SK-N-DZ (cell line): ENCODE measurements at places on chromosomes 2 and 18.
A peak's percentile ranks its signal among the peaks of the same experiment; 100 is the strongest.

GRCh38 chr2:174058026-174058425 is 92.9 kb upstream of the SP3 start:
- no peak for DNase-seq

GRCh38 chr2:219775506-219775905 is 148.1 kb downstream of the SLC4A3 start:
- no peak for DNase-seq

GRCh38 chr18:38751211-38751610 is 1185.6 kb upstream of the CELF4 start:
- DNase-seq, result no peak

DNA sequence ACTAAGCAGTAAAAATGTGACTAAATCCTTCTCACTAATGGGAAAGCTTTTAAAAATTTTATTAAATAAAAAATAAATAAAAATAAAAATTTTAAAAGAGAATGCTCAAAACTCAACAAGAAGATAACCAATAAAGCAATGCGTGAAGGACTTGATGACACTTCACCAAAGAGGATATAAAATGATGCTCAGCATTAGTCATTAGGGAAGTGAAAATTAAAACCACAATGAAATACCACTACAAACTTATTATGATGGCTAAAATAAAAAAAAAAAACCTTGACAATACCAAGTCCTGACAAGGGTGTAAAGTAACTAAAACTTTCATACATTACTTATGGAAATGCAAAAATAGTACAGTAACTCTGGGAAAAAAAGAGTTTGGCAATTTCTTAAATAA is 3.3 kb upstream of the WDR75 start:
- no peak for DNase-seq

GRCh38 chr18:61892683-61893308 is at the start of gene RNF152:
TSS of gene RNF152 (minus strand) at chr18:61893007. CDS start at chr18:61816463, 76,544 bp downstream.
- DNase-seq, result peak; percentile 65

DNA sequence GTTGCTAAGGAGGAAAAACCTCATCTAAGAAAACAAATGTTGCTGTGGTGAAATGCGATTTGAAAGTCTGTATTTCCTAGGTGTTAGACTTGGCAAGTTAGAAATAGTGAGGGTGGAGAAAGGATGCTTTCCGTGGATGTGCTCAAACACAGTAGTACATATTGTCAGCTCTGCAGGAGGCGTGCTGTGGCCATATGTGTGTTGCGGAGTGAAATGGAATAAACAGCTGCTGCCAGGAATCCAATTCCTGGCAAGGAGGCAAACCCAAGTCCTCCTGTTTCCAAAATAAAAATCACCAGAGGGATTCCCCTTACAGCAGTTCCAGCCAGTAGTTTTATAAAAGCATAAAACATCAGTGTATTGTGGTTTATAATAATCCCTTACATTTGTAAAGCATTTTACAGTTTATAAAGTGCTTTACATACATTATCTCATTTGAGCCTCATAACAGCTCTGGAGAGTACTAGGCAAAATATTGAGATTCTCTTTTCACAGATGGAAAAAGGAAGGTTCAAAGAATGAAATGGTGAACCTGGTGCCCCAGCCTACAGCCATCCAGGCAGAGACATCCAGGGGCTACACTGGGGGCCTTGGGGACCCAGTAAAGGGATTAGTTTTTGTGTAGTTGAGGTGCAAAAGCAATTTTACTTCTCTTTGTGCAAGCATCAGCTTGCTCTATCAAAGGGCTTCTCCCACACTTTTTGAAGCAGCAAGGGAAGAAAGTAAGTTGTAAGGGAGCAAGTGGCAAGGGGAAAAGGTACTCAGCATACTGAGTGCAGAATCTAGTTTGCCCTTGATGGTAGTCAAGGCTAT is 206.0 kb downstream of the AGPS start:
- DNase-seq, result no peak

GRCh38 chr2:191571163-191571769 is 106.7 kb upstream of the NABP1 start:
- DNase-seq, result no peak

- peak; percentile 11 for DNase-seq
Measured at GRCh38 chr2:64404002-64404731, 49.8 kb upstream of the LGALSL start.

DNA sequence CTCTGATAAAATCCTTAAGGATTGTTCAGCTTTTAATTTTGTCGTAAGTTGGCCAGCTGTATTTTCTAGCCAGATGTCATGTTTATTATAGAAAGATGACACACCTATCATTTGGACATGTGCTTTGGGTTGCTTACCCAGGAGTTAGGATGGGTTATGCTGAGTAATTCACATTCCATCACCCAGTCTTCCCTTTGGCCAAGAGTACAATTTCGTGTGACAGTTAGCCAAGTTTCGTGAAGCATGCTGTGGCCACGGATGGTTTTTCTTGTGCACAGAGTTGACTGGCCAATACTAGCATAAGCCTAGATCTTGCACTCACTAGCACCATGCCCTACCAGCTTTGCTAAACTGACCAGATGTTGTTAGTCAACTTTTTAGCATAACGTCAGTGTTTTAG is 5.8 kb downstream of the MAPRE3 start:
- DNase-seq, result no peak

GRCh38 chr2:67095121-67095520 is 302.0 kb upstream of the ETAA1 start:
- no peak for DNase-seq

GRCh38 chr2:217657252-217657651 is 345.5 kb downstream of the TNS1 start:
- DNase-seq, result peak; percentile 11

- DNase-seq, result peak; percentile 70
Measured at GRCh38 chr2:33033606-33034081, 86.9 kb downstream of the LTBP1 start.

DNA sequence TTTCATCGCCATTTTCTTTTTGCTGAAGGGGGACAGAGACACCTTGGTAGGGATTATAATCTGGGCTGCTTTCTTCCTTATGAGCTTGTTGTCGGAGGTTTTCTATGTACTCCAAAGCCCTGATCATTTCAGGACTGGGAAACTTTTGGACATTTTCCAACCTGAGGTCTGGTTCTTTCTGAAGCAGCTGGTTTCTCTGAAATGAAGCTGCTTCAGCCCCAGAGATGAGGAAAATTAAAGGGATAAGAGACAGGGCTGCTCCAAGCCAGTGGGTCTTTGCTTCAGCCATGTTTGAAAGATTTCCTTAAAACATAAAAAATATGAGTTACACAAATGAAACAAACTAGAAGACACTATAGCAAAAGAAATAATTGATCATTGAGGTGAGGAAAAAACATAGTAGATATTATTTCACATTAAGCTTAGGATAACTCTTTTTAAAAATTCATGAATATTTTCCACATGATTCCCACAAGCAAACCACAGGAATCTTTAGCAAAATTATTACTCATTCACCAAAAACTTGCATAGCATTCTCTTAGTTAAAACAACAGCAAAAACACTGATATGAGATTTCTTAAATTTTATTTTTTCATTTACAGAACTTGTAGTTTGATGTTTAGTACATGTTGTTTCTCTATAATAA is 3.0 kb downstream of the SCG2 start:
- no peak for DNase-seq

DNA sequence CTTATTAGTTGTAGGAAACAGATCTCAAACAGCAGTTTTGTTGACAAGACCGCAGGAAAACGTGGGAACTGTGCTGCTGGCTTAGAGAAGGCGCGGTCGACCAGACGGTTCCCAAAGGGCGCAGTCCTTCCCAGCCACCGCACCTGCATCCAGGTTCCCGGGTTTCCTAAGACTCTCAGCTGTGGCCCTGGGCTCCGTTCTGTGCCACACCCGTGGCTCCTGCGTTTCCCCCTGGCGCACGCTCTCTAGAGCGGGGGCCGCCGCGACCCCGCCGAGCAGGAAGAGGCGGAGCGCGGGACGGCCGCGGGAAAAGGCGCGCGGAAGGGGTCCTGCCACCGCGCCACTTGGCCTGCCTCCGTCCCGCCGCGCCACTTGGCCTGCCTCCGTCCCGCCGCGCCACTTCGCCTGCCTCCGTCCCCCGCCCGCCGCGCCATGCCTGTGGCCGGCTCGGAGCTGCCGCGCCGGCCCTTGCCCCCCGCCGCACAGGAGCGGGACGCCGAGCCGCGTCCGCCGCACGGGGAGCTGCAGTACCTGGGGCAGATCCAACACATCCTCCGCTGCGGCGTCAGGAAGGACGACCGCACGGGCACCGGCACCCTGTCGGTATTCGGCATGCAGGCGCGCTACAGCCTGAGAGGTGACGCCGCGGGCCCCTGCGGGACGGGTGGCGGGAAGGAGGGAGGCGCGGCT is at the start of gene TYMS:
TYMS (plus strand) TSS at position 343 of the 690 bp plus-strand sequence; CDS start at position 433, 90 bp downstream.
- peak; percentile 90 for DNase-seq

DNA sequence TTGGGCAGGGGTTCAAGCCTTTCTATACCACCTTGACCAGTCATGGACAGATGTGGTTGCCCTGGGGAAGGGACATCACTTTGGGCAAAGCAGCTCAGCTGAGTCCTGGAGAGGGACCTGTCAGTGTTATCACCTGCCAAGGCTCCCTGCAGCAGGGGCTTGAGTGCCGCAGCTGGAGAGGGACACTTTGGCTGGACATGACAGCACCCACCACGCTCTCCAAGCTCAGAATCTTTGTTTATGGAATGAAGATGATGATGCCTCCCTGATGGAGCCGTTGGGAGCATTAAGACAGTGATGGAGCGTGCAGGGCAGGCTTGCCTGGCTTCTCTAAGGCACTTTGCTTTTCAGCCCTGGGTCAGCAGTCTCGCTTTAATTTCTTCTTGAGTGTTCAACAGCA is 4.3 kb upstream of the TFCP2L1 start:
- no peak for DNase-seq
